ENCODE measurements at places on chromosomes 4 and X.

GRCh38 chr4:86961605-86962295 lies 26.9 kb downstream of the AFF1 start:
- no peak for DNase-seq

DNA sequence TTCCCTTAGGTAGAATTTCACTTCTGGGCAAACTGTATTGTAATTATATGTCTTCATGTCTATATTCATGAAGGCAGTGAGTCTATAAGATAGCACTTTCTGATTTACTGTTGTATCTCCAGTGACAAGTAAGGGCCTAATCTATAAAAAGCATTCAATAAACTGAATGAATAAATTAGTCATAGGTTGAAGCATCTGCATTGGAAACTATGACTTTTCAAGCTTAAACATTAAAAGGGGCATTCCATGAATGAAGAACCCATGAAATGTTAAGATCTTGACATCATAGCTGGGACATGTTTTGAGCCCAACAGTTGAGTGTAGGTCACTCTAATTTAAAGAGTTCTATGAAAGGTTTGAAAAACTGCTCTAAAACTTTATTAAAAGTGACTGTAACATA lies 159.3 kb upstream of the LCORL start:
- DNase-seq = no peak

GRCh38 chr4:133131829-133132460 lies 17.1 kb upstream of the PCDH10 start:
- no peak for DNase-seq

GRCh38 chrX:130523460-130524394 lies 121.9 kb downstream of the RBMX2 start:
- no peak for DNase-seq

- DNase-seq = peak; percentile 83
Observed at GRCh38 chr4:76200771-76201231, 12.8 kb downstream of the SCARB2 start.

GRCh38 chr4:156754832-156755570 lies 216.6 kb downstream of the PDGFC start:
- no peak for DNase-seq

- DNase-seq = no peak
Observed at GRCh38 chr4:159190651-159191050, 87.8 kb downstream of the RAPGEF2 start.
